ENCODE measurements at places on chromosomes 5 and 9.

DNA sequence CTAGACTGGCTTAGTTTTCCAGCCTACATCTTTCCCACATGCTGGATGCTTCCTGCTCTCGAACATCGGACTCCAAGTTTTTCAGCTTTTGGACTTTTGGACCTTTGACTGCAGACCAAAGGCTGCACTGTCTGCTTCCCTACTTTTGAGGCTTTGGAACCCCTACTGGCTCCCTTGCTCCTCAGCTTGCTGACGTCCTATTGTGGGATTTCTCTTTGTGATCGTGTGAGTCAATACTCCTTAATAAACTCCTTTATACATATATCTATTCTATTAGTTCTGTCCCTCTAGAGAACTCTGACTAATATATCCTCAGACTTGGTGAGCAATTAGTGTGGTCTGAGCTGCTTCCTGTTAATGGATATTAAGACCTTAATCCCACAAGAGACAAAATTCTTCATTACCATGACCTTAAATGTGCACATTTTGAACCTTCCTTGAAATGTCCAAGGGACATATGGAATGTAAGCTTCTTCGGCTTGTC, 752.9 kb downstream of the CDH18 start:
- DNase-seq: no peak

DNA sequence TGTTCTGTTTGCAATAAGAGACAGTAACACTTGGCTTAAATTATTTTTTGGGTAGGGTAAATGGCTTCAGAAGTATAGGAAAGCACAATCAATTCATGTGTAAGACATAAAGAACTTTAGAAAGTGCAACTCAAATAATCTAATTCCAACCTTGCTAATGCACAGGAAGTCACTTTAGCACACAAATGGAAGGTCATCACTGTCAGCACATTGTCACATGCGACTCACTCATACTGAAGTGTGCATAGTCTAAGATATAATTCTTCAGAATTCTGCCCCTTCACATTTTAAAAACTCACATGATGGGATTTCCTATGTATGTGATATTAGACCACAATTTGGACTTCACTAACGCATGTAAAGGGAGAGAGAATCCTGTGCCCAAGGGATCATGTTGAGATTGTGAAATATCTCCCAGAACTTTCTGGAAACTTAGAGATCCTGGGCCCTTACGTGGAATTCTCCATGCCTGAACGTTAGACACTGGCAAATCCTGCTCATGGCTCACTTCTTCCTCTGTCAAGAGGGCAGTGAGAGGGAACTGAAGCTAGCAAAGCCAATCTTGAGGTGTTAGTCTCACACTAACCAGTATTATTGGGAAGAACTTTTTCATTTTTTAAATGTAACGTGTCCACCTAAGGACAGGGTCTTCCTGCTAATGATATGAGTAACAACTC, 403.2 kb upstream of the PTGER4 start:
- DNase-seq: no peak

DNA sequence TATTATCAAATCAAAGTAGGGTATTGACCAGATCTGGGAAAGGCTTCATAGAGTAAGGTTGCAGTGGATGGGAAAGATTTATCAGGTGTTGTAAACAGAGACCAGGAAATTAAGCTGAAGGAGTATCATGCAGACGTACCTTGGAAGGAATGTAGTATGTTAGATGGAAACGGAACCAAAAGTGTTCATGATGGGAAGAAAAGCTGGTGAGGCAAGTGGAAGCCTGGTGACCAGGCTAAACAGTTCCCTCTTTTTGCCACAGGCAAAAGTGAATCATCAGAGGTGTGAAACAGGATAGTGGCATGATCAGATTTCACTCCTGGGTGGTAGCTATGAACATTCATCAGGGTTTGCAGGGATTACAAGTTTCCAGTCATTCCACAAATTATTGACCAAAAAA, 780.1 kb upstream of the DMAC1 start:
- no peak for DNase-seq

DNA sequence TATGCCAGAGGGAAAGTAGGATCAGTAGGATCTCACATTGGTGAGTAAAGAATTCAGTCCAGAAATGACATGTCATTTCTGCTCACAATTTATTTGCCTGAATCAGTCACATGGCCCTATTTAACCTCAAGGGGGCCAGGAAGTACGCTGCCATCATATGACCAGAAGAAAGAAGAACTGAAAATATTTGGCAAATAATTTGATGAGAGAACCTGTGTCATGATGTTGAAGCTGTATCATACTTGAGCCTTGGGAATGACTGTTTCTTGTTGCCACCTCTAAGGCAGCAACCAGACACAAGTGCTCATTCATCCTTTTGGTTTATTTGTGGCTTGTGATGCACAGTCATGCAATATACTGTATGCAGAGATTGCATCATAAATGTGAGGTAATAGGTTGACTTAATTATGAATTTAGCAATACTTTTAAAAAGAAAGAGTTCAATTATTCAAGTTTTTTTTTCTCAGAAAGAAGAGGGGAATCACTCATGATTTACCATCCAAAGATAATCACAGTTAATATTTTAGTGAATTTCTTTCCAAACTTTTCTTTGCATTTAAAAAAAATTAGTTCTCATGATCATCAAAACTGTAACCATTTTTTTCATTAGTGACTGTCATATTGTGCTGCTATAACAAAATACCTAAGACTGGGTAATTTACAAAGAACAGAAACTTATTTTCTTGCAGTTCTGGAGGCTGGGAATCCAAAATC, 8.2 kb upstream of the ZFYVE16 start:
- no peak for DNase-seq

- DNase-seq: no peak
Observed at GRCh38 chr5:36040651-36041536, 25.8 kb downstream of the UGT3A2 start.

DNA sequence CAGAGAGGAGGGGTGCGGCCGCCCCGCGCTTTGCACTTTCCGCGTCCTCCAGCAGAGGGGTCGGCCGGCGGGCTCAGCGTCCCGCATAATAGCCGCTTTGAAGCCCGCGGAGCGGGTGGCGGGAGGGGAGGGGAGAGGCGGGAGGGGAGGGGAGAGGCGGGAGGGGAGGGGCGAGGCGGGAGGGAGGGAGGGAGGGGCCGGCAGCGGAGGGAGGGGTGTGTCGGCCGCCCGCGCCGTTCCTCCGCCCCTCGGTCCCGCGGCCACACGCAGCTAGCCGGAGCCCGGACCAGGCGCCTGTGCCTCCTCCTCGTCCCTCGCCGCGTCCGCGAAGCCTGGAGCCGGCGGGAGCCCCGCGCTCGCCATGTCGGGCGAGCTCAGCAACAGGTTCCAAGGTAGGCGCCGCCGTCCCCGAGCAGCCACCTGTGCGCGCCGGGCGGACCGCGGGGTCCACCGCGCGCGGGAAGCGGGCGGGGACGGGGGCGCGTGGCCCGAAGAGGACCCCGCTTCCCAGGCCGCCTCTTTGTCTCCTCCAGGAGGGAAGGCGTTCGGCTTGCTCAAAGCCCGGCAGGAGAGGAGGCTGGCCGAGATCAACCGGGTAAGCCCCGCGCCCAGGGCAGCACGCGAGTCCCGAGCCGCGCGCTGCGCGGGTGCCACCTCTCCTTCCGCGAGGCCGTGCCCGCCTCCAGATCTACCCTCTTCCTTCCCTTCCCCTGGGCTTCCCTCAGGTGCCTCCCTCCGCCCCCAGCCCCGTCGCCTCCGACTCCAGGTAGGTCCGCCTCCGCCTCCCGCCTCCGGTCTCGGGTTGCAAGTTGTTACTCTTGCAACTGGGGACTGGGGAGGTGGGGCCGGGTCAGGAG, at the start of gene AIF1L:
TSS of gene AIF1L (plus strand) at position 263 of the 857 bp plus-strand sequence. CDS start at position 362, 99 bp downstream.
- no peak for DNase-seq

- DNase-seq: no peak
Observed at GRCh38 chr5:65290677-65291076, 191.0 kb downstream of the ADAMTS6 start.

DNA sequence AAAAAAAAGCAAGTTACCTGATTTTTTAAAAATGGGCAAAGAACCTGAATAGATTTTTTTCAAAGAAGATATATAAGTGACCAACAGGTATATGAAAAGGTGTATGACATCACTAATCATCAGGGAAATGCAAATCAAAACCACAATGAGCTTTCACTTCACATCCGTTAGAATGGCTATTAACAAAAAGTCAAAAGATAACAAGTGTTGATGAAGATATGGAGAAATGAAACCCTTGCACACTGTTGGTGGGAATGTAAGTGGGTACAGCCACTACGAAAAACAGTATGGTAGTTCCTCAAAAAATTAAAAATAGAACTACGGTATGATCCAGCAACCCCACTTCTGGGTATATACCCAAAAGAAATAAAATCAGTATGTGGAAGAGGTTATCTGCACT, 134.8 kb downstream of the UGCG start:
- DNase-seq: no peak

DNA sequence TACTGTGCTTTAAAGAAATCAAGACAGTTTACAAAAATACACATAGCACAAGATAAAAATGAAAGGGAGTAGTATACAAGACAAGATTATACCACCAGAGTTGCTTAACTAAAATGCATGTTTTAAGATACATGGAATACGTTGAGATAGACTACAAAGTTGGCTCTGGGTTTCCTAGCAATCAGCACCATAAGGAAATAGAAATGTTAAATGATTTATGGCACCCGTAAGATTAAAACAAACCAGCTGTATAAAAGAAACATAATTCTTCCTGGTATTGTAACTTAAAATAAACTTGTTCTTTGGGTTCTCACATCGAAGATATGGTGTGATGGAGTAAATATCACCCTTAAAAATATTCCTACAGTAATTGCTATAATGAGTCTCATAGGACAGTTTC, 9.9 kb upstream of the CSNK1G3 start:
- DNase-seq: no peak

DNA sequence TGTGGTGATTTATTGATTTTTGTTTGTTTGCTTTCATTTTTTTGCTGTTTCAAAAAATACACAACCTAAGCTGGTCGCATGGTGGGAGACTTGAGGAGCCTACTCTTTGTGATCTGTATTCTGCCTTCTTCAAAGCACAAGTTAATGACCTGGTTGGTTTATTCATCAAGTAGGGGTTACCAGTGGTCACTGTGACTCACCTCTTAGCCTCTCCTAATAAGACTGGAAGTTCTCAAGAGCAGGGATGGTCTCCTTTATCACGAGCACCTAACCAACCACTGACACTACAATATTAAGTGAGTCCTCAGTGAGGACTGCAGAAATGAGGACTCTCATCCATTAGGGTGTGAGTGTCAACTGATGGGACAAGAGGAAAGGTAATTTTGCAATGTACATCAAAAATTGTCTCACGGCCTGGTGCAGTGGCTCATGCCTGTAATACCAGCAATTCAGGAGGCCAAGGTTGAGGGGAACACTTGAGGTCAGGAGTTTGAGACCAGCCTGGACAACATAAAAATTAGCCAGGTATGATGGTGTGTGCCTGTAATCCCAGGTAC, 13.6 kb upstream of the MTMR12 start:
- DNase-seq: no peak
